ENCODE measurements at places on chromosomes 12 and 14.

GRCh38 chr12:121391619-121392324, 8.1 kb upstream of the RNF34 start:
- no peak for DNase-seq

- no peak for DNase-seq
Measured at GRCh38 chr12:111408686-111409402, 3.1 kb downstream of the SH2B3 start.

GRCh38 chr14:68807148-68807600, 14.3 kb upstream of the ZFP36L1 start:
- DNase-seq, result no peak

DNA sequence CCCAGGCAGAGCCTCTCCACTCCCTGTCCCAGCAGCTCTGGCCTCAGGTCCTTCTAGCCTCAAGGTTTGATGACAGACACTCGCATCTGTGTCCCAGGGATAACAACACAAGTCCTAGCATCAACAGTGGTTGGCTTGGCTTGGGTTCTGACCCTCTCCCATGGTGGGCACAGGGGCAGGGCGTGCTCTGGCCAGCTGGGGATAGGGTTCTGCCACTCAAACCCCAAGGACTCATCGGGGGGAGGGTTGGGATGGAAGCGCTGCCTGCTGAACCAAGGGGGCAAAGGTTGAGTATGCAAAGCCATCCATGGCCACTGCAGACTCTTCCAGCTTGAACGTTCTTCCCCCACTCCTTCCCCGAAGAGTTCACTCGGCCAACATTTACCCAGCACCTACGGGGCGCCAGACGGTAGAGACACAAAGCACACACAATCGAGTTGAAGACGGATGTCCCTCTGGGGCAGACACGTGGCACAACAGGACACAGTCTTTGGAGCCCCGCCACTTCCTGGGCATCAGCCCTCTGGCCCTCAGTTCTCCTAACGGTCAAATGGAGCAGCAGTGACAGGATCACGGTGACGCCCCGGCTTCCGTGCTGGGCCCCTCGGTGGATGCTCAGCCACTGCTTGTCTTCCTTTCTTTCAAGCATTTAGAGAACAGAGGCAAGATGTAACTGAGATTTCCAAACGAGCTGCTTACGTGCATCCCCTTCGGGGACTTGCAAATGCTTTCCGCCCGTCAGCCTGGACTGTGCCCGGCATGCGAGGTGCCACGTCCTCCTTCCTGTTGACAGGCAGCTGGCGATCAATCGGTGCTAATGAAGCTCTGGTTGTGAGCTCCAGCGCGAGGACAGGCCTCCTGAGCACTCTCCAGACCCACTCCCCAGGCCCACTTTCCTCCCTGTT, 42.6 kb downstream of the DLK1 start:
- no peak for DNase-seq

- no peak for DNase-seq
Measured at GRCh38 chr14:22276913-22277816, 311.9 kb downstream of the DAD1 start.

DNA sequence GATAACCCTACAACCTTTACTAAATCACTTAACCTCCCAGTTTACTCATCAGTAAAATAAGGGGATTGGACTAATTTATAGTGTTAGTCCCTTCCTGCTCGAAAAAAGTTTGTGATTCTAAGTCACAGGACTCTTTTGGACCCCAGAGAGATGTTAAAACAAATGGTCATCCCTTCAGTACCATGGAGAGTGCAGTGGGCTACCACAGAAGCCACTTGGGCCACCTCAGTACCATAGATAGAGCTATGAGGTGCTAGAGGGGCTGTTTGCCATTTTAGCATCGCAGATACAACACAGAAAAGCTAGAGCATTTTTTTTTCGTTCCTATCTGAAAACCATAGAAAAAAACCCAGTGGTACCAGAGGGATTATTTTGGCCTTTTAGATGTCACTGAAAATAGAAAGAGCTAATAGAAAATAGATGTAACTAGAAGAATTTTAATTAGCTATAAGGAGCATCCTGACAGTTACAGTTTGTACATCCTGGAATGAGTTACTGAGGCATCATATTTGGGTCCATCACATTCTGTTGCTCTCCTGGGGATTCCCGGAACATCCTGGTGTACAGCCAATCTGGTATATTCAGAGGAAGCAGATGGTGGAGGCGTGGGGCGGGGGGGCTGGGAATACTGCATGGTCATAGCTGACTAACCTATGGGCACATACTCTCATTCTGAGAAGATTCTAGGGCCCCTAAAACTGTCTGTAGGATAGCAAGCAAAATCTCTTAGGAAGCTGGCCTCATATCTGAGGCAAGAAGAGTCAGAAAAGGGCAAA, 2.8 kb downstream of the ZNF219 start:
- no peak for DNase-seq

GRCh38 chr12:69068448-69068847, 135.5 kb upstream of the CPM start:
- DNase-seq, result no peak

- no peak for DNase-seq
Measured at GRCh38 chr12:46786774-46787173, 39.0 kb downstream of the SLC38A4 start.

DNA sequence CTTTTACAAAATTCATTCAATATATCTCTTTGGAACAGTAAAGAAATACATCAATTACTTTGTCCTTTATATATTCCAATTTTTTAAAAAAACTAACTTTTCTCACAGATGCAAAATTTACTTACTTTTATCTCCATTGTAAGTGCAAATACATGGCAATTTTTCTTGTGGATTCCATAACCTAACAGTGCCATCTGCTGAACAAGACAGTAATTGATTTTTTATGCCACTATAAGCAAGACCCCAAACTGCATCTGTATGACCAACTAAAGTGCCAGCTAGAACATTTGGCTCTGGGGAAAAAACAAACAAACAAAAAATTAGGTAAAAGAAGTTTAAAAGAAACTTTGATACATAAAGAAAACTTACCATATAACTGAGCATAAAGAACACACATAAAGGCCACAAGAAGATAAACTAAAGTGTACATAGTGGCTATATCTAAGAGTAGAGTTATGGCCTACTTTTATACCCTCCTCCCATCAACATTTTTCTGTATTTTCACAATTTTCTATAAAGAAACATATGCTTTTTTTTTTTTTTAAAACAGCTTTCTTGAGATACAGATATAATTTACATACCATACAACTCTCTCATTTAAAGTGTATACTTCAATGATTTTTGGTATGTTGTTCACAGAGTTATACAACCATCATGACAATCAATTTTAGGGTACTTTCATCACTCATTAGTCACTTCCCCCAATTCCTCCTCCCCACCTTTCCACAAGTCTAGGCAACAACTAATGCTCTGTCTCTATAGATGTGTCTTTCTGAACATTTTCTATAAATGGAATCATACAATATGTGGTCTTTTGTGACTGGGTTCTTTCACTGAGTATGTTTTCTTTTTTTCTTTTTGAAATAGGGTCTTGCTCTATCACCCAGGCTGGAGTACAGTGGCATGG, 32.6 kb downstream of the COCH start:
- DNase-seq, result no peak

GRCh38 chr14:74085047-74085637, 386 bp downstream of the LIN52 start:
- DNase-seq, result no peak

GRCh38 chr12:132489078-132489601, 811 bp upstream of the FBRSL1 start:
- no peak for DNase-seq

- DNase-seq, result no peak
Measured at GRCh38 chr12:39490500-39491282, 47.8 kb upstream of the KIF21A start.

- DNase-seq, result no peak
Measured at GRCh38 chr12:109358154-109358869, 10.6 kb downstream of the MYO1H start.

DNA sequence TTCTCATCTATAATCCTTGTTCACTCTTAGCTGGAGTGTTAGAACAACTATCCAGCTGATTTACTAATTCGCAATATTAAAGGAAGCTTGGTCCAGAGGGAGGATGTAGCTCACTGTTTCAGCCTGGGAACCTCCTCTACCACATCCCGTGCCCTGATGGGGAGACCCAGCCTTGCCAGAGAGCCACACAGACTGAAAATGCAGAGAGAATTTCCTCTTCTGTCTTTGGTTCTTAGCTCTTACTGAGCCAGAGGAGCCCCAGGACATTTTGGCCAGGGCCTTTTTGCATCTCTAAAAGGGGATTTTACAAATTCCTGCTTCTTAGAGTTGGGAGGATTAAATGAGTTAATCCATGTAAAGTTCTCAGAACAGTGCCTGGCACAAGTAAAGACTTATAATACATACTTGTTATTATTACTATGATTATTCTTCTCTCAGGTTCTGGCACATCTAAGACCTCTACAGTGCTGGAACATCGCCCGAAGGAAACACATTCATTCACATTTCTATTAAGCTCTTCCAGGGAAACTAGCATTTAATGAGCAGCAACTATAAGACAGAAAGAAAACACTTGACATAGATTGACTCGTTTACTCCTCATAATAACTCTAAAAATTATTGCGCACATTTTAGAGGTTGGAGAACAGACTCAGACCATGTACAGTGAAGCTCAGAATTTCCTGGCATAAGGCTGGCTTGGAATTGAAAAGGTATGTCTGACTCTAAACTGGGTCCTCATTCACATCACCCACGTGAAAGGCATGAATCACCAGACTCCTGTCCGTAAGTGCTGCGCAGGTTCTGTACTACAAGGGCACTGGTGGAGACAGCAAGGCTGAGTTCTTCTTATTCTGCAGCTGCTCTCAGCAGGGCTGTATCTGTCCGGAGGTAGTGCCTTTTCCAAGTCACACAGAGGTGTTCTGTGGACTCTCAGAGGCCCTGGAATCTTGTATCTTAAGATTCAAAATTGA, 27.8 kb upstream of the AEBP2 start:
- no peak for DNase-seq

- DNase-seq, result no peak
Measured at GRCh38 chr14:95659293-95659989, 26.8 kb upstream of the TCL1B start.

- DNase-seq, result no peak
Measured at GRCh38 chr12:118525216-118525615, 148.9 kb downstream of the SUDS3 start.

DNA sequence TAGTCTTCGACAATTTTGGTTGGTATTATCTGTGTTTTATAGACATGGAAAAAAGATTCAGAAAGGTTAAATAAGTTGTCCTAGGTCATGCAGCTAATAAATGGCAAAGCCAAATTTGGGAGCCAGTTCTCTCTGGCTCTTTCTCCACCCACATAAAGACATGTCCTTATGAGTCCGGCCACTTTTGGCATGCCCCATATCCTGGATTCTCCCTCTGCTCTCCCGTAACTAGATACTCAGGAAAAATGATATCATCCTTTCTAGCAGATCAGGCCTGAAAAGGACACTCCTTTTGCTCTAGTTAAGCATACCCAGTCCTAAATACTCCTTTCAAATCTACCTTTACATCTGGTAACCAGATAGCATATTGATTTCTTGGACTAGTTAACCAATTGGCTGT, 64.4 kb downstream of the TTLL5 start:
- no peak for DNase-seq

GRCh38 chr12:96457191-96457930, 32.0 kb upstream of the CFAP54 start:
- DNase-seq, result no peak

DNA sequence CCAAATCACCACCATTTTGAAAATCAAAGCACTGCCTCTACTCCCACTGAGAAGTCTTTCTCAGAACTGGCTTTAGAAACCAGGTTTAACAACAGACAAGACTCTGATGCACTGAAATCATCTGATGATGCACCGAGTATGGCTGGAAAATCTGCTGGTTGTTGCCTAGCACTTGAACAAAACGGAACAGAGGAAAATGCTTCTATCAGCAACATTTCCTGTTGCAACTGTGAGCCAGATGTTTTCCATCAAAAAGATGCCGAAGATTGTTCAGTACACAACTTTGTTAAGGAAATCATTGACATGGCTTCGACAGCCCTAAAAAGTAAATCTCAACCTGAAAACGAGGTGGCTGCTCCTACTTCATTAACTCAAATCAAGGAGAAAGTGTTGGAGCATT, 115.0 kb upstream of the NPAS3 start:
- no peak for DNase-seq

- no peak for DNase-seq
Measured at GRCh38 chr12:93862424-93862823, 185.2 kb downstream of the CRADD start.

Data from nucleus accumbens (tissue), 56 donors.